ENCODE measurements at places on chromosomes 7 and 10.

- no peak for DNase-seq
Measured at GRCh38 chr10:4848356-4849041, 22.5 kb downstream of the AKR1E2 start.

DNA sequence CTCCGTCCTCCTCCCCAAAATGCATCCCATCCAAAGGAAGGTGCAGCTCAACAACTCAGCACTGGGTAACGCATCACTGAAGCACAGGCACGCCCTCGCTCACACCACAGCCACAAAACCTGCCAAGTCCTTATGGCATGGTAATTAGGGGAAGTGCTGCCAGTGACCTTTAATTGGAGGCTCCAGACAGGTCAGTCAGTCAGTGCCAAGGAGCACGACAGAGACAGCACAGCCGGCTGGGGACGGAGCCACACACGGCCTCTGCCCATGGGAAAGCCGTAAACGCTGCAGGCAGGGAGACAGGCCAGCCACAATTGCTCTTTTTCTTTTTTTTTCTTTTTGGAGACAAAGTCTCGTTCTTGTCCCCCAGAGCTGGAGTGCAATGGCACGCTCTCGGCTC, 146.5 kb downstream of the MAD1L1 start:
- DNase-seq = no peak

GRCh38 chr7:82156168-82156567, 287.4 kb downstream of the CACNA2D1 start:
- no peak for DNase-seq

GRCh38 chr7:158308001-158308400, 279.6 kb downstream of the PTPRN2 start:
- DNase-seq = no peak

DNA sequence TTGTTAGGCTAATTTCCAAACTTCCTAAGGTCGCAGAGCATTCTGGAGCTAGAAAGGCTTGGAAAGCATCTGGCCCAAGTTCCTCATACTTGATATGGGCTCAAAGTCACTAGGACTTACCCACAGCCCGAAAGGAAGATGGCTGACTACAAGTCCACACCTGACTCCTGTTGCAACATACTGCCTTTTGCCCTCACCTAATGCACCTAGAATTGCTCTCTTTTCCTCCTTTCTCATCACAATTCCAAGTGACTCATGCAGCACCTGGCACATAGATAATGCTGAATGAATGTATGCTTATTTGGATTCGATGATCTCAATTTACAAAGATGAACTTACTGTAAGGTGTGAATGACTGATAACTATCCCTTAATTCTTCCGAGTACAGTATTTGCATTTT, 131.5 kb downstream of the SORBS1 start:
- DNase-seq = no peak

DNA sequence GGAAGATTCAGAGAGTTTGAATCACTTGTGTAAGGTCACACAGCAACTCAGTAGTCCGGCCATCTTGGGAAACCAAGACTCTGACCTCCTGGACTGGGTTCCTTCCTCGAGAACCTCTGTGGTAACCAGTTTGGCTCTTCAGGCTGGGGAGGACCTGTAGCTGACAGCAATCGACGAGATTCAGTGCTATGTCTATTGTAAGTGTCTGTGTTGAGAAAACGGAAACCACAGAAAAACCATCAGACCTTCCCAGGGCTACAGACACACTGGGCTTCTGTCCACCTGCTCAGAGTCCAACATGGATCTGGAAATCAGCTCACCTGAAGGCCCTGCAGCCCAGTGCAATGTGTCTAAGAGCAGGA, 403.7 kb downstream of the RPS24 start:
- no peak for DNase-seq

- DNase-seq = no peak
Measured at GRCh38 chr7:44189286-44189992, at the start of gene GCK. GCK (minus strand) TSS chr7:44189439; CDS start chr7:44188953, 486 bp downstream.

DNA sequence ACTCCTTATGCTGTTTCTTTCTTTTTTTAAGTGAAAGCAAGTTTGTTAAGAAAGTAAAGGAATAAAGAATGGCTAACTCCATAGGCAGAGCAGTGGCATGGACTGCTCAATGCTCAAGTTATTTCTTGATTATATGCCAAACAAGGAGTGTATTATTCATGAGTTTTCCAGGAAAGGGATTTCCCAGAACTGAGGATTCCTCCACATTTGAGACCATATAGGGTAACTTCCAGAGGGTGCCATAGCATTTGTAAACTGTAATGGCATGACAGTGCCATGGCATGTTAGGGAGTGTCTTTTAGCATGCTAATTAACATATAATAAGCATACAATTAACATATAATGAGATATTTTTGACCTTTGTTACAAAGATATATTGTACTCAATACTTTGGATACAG, 1034.5 kb upstream of the PHF14 start:
- no peak for DNase-seq
